CD4-positive, alpha-beta T cell treated with Interleukin-6 for 4 hours (primary cell): ENCODE measurements at places on chromosomes 1 and 21.

DNA sequence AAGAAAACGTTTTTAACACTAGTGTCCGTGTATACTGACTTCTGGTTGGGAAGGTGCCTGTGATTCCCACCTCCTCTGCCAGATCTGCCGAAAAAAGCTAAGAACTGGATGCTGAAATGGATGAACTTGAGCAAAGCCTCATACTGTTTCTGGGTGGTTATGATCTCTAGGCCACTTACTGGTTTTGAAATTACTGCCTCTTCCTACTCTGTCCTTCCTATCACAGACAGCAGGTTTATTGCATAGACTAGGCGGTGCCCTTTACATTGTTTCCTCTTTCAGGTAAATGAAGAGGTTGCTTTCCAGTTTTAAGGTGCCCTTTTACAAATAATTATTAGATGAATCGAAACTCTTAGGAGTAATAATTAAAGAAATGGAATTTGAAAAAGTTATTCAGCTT is 27.5 kb downstream of the PEX14 start:
- no peak for DNase-seq

GRCh38 chr1:30425046-30425445 is 298.3 kb downstream of the MATN1 start:
- DNase-seq: no peak

DNA sequence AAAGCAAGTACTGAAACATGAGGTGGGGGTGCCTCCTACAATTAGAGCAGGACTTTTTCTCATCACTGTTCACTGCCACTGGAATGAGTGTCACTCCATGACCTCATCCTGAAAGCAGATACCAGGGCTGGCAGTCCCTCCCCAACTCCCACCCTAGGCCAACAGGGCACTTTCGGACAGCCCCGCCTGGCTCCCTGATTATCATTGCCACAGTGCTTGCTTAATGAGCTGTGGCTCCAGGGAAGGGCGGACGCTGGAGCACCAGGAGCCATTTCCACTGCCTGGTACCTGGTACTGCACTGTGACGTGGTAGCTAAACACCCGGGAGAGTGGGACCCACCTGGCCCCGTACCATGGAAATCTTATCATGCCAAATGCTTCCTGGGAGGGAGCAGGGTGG is 22.3 kb downstream of the SLC9A1 start:
- DNase-seq: no peak

- no peak for DNase-seq
Measured at GRCh38 chr1:91397605-91398004, 7.0 kb downstream of the HFM1 start.

GRCh38 chr1:231929311-231929710 is 302.7 kb downstream of the DISC1 start:
- no peak for DNase-seq

DNA sequence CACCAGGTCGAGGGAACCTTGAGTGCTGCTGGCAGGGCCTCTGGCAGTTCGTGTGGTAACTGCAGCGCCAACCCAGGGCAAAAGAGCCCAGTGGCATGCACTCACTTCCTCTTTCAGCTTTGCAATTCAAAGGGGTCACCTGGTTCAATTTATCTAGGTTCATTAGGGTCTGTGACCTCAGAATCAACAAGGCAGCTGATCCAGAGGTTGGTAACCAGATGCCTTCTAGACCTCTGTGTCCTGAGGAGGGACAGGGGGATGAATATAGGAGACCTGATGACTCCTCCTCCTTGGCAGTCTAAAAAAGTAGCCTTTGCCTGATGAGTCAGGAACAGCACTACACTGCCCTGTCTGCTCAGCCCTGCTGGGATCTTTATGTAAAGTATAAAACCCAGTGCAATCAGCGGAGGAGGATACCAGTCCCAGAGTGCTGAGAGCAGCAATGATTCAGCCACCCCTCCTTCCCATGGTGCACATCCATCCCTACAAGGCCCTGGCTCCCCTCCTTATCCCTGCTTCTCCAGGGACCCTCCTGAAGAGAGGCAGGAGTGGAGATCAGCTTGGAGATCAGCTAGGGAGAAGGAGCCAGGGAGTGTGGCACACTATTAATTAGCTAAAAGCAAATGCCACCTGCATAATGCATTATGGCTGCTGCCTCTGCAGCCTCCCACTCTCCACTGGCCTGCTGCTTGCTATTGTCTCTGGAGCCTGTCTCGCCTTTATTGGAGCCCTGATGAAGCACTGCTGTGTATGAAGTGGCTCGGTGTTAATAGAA is 11.2 kb upstream of the FMOD start:
- no peak for DNase-seq

GRCh38 chr1:16017461-16018303 is at the start of gene HSPB7:
Gene HSPB7 (minus strand): TSS chr1:16018043. CDS start chr1:16017963, 80 bp downstream.
- DNase-seq: no peak

- no peak for DNase-seq
Measured at GRCh38 chr1:107273515-107273914, 132.7 kb downstream of the NTNG1 start.

DNA sequence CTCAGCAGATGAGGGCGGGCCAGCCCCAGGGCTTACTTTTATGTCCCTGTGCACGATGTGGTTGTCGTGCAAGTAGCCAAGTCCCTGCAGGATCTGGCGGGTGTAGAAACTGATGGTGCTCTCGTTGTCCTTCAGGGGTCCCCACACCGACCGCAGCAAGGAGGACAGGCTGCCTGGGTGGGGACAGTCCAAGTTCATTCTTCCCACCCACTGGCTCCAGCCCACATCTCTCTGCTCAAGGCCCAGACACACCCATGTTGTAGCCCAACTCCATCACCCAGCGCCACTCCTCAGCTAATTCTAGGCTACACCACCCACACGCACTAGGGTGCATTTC is 7.0 kb downstream of the MAP3K6 start:
- no peak for DNase-seq

DNA sequence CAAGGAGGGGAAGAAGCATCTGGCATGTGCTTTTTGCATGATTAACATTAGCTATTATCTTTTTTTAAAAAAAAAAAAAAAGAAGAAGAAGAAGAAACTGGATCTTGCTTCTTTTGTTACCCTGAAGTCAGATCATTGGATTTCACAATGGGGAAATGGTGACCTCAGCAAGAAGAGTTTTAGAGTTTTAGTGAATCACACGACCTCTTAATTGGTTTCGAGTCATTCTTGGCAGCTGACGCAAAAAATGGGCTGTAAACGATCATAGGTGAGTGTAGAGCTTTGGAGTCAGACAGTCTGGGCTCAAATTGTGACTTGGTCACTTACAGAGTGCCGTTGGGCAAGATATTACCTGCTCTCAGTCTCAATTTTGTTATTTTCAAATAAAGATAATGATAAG is 33.3 kb upstream of the PGBD5 start:
- DNase-seq: no peak
